Activated T-cell treated with anti-CD3 and anti-CD28 coated beads for 4 hours (primary cell): ENCODE measurements at places on chromosomes 1 and 21.
A peak's percentile ranks its signal among the peaks of the same experiment; 100 is the strongest.

DNA sequence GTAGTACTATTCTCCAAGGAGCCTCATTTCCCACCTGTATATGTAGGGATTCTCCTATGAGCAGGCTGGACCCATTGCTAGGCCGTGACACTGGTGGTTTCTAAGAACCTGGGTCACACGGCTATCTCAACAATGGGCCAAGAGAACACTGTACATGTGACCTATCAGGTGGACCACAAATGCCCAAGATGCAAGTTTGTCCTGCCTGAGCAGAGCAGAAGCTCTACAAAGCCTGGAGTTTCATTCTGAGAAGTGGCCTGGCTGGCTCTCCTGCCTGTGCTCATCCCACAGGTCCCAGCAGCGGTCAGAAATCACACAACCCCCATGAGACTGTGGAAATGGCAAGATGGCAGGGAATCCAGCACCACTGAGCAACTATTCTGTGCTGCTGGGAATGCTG is 17.2 kb downstream of the THEMIS2 start:
- DNase-seq: no peak

- peak; percentile 46 for DNase-seq
Measured at GRCh38 chr1:181141431-181141910, 53.0 kb downstream of the IER5 start.

DNA sequence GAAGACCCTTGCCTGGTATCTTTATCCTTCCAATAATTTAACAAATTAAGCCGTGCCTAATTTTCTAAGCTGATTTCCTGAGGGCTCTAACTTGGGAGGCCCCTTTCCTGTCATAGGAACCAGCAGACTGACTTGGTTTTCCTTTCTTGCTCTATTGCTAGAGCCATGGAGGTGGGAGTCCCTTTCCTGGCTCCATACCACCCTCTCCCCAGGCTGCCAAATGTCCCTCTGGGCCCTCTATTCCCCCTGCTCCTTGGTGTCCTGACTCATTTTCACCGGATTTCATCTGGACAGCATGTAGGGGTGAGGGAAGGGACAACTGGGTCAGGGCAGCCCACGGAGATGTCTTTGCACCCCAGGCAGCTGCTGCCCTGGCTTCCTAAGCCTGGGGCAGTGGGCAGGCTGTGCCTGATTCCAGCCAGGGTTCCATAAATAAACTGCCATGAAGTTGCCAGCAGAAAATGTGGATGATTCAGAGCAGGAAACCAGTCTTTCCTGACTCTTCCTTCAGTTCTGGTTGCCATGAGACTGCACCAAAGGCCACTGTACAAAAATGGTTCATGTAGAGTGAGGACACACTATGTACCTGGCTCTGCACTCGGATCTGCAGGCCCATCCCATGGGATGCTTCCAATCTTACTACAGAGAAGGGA is 38.0 kb upstream of the SERBP1 start:
- no peak for DNase-seq

GRCh38 chr1:191929383-191929782 is 228.9 kb upstream of the RGS18 start:
- no peak for DNase-seq

- no peak for DNase-seq
Measured at GRCh38 chr1:231619257-231619634, 7.3 kb upstream of the DISC1 start.

GRCh38 chr1:3710251-3710650 is 42.0 kb upstream of the CCDC27 start:
- DNase-seq: no peak

DNA sequence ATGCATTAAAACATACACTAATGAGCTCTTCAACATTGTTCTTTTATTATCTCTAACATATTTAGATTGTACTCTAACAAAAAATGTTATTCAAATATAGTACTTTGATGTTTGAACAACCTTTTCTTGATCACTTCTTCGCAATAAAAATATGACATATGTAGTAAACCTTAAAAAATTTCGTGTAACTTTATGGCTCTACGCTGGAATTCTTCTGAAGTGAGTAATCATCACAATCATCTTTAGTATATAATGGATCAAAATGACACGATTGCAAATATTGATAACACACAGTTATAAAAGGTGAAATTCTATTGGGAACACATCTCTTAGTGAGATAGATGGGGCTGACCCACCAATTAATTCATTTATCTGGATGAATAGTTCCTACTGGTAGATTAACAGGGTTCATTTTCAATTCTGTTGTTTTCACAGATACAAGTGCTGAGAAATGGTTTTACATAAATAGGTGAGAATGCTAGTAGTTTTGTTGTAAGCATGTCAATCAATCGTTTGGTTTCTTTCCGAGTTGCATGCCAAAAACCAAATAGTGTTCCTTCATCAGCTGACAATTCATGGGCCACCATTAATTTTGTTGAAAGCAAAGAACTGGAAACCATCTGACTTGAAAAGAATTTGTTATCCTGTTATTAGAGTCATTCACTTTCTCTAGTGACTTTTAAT is 1.5 kb upstream of the ZMPSTE24 start:
- no peak for DNase-seq

DNA sequence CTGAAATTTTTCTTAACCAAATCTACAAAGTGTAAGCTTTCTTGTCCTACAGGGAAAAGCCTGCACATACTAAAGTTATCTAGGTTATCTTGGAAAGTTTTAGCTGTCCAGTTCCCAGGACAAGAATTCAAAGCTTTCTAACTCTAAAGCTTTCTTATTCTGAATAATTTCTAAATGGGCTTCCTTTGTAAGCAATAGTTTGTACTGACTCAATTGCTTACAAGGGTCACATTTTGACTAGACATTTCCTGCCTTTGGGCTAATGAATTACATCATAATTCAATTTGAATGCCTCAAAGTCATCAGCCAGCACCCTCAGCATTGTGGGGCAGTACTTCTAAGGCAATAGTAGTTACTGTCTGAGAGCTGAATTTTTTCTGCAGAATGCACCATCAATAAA is 223.0 kb downstream of the LTN1 start:
- no peak for DNase-seq

DNA sequence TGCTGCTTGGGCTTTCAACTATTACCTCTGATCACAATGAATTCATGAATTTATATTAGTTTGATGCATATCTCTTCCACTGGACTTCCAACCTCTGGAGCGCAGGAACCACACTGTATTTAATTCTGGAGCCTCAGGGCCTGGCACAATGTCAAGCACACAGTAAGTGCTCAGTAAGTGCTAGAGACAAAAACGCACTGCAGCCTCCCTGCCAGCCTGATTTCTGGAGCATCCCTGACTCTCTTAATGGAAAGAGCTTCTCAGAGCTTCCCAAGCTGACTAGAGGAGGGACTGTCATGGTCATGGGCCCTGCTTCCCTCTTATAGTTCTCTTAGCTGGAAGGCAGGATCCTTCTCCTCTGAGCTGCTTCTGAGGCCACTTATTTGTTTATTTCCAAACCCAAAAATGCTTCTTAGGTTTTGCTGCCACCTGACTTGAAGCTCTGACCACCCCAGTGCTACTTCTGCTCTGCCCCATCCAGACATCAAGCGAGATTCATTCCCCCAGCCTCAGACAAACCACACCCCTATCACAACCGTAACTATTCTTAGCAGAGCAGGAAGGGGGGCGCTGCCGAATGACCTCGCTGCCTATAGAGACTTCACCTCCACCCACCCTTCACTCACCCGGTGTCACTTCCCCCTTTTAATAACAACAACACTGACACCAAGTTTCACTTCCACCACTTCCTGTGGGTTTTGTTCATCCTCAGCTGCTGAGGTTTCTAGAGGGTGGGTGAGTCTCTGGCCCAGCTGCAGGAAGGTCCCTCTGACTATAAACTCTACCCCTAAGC is 33.6 kb downstream of the NUAK2 start:
- peak; percentile 62 for DNase-seq

- no peak for DNase-seq
Measured at GRCh38 chr1:8024329-8024728, 1.8 kb downstream of the ERRFI1 start.

DNA sequence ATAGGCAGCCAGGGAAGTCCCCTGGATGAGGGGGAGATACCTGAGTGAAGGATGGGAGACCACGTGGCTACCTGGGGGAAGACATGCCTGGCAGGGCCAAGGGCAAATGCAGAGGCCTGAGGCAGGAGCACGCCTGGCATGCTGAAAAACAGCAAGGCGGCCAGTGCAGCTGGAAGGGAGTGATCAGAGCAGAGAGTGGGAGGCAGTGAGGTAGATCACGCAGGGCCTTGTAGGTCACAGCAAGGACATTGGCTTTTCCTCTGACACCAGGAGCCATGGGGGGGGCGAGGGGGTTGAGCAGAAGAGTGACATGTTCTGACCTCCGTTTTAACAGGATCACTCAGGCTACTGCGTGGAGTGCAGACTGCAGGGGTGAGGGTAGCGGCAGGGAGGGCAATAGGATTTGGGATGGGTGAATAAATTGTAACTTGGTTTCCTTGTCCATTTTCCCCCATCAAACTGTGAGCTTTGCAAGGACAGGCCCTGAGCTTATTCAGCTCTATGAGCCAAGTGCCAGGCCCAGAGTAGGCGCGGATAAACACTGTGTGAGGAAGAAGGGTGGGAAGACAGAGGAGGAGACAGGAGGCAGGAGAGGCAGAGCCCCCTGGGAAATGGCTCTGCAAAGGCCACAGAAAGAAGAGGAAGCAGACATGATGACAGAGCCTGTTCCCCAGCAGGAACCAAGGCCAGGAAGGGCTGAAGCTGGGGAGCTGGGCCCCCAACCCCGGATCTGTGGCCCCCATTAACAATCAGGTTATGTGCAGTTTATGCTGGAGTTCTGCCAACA is 16.6 kb downstream of the IFI6 start:
- no peak for DNase-seq

GRCh38 chr21:39812983-39813382 is 54.3 kb upstream of the PCP4 start:
- no peak for DNase-seq

GRCh38 chr1:192689459-192689858 is 53.5 kb downstream of the RGS13 start:
- no peak for DNase-seq

GRCh38 chr1:77421504-77422233 is 139.8 kb downstream of the AK5 start:
- DNase-seq: no peak

- no peak for DNase-seq
Measured at GRCh38 chr1:4029376-4029775, 129.3 kb upstream of the C1orf174 start.

GRCh38 chr1:203464226-203464625 is 11.4 kb upstream of the PRELP start:
- no peak for DNase-seq

- DNase-seq: no peak
Measured at GRCh38 chr1:232038706-232039677, 412.4 kb downstream of the DISC1 start.

- DNase-seq: no peak
Measured at GRCh38 chr1:170309389-170310013, 163.7 kb downstream of the NTMT2 start.

GRCh38 chr1:10530756-10531495 is 56.2 kb downstream of the PEX14 start:
- no peak for DNase-seq

- no peak for DNase-seq
Measured at GRCh38 chr1:6782151-6782550, 3.1 kb upstream of the CAMTA1 start.

DNA sequence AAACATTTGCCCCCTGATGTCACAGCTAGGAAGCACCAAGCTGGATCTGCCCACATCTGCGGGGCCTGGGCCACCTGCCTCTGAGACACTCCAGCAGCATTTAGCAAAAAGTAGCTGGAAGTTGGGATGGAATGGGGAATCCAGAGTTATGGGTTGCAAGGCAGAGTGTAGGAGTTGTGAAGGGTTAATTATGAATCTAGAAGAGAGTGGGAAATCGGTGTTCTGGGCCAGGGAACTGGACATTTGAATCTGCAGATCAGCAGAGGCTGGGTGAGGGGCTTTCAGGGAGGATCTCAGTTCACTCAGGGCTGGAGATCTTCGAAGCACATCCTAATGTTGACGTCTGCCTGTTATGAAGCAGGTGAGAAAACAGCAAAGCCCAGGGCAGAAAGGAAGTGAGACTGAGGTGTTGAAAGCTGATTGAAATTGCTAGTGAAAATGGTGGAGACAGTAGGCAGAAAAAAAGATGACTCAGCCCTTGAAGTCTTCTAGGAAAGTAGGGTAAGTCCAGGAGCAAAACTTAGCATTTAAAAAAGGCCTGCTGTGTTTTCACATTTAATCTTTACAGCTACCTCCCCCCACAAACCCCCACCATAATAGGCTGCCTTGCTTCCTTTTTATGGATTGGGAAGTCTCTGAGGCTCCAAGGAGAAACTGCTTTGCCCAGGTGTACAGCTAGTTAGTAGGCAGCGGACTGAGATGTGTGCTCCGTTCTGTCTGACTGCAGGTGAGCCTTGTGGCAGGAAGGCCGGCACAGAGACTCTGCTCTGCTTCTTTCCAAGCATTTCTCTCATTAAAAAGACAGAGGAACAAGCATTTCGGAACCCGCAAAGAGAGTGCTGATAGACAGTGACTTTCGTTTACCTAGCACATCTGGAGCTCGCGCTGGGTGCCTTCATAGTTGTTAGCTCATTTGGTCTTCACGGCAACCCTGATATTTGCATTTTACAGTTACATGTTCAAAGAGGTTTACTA is 7.2 kb downstream of the VANGL1 start:
- DNase-seq: no peak

DNA sequence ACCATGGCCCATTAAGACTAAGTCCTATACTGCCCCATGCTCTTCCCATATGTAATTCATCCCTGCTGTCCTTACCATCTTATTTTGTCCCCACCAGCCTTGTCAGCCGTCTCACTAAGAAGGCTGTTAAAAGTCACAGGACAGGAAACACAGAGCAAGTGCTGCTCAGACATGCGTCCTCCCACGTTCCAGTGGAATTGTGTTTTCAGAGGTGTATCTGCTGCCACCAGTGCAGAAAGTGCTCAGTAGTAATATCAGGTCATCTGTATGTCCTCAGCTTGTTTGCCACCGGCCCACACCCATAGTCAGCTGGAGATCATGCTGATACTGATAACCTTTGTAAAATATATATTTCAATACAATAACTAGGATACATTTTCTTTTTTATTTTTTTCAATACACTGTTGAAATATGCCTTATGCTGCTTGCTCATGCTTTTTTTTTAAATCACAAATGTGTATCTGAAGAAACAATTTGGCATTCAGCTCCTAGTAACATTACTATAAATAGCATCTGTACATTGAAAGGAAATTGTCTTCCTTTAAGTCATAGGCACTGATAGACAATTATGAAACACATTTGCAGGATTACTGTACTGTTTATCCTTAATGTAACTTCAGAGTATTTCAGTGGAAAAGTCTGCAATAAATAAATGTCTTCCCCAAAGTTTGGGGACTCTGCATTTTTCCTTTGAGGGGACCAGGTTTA is 156.9 kb downstream of the EDEM3 start:
- no peak for DNase-seq
